ENCODE measurements at places on chromosomes 7 and 10.

DNA sequence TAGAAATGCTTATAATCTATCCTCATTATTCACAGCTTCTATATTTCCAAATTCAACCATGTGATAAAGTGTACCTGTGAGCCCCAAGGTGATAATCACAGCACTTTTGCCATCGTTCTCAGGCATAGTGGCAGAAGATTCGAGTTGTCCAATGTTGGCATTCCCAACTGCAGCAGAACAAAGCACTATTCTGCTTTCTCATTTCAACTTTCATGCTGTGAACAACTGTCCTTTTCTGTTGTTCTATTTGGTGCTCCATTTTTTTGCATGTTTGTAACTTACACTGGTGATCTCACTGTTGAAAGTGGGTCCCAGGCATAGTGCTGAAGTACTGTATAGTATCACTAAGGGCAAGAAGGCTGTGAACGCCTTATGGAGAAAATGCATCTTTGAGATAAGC lies 438.2 kb downstream of the PAXIP1 start:
- no peak for DNase-seq

DNA sequence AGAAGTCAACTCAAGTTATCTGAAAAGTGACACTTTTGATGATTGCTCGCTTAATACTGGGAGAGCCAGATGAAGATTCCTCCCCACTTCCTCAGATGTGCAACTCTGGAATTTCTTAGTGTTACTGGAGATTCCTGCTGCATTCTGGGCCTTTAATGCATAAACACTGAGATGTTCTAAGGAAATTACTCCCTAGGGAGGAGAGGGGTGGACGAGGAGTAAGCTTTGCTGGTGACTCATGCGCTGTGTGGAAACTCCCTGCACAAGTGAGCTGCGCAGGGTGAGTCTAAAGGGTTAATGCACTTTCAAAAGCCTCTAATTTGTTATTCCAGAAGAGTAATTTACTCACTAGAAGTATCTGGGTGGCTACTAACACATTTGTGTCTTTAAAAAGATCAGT lies 46.3 kb downstream of the EGFR start:
- DNase-seq, result peak; percentile 69

DNA sequence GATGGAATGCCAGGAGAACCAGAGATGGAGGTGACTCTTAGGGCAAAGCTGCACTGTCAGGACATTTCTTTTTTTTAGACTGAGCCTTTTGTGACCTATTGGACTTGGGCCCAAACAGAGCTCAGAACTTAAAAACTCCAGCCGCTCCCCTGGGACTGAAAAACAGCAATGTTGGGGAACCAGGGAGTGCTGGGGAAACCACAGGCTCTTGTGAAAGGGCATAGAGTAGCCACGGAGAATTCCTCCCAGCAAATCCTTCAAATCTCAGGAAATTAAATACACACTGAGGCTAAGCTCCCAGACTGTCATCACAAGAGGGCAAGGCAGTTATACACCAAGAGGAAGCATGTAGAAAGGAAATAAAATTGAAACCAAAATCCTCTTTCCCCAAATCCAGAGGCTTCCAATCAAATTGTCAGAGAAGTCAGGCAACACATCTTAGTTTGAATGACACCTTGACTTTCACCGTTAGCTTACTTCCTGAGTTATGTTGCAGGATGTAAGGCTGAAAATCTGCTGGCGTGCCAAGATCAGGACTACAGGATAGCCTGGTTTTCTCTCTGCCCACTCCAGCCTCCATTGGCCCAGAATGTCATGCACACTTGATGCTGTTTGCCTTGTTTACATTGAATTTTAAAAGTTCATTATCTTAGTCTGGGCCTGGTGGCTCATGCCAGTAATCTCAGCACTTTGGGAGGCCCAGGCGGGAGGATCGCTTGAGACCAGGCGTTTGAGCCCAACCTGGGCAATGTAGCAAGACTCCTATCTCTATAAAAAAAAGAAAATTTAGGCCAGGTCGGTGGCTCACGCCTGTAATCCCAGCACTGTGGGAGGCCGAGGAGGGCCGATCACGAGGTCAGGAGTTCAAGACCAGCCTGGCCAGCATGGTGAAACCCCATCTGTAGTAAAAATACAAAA lies 2.6 kb upstream of the RFC2 start:
- peak; percentile 55 for DNase-seq

DNA sequence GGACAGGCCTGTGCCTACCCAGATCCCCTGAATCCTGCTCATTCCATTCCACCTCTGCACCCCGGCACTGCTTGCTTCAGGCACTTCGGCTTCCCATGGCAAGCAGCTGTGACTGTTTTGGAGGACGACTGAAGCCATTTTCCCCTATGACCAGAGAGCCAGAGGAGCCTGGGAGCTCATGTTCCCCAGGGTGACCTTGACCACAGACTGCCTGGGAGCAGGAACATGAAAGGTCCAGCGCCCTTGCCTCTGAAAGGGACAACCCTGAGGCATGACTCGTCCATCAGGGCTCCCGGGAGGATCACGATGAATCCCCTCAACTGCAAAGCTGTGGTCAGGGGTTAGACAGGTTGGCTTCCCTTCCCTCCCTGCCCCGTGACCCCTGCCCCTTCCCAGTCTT lies 16.7 kb upstream of the HMX3 start:
- no peak for DNase-seq

Measured in GM12865 (cell line).